ENCODE measurements at places on chromosomes 13 and 19.

DNA sequence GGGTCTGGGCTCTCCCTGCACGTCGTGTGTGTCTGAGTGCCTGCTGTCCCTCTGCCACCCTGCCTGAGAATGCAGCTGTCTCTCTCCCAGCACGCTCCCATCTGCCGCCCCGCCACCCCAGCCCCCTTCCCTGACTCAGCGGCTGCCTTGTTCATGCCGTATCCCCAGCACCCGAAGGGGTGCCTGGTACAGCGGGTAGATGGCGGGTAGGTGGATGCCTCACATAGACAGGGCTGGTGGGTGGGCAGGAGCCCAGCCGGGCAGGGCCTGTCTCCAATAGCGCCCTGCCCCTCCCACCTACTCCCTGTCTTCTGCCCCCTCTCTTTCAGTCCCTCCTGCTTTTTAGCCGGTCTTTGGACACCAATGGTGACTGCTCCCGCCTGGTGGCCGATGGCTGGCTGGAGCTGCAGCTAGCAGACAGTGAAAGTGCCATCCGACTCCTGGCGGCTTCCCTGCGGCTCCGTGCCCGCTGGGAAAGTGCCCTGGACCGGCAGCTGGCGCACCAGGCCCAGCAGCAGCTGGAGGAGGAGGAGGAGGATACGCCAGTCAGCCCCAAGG is 30.3 kb downstream of the DHX34 start:
- no peak for DNase-seq

DNA sequence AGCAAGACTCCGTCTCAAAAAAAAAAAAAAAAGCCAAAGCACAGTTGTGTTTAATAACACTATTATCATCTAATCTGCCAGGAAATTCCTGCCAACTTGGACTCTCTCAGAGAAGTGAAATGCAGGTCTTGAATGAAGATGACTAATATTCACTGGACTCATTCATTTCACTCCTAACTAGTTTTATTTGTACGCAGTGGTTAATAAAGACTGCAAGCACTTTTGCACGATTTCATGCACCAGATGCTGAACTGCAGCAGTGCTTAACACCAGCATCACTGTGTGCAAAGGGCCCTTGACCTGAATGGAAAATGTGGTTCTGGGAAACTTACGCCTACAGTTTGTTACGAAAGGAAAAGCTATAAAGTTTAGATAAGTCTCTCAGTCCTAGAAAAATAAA is 63.3 kb downstream of the DHRS12 start:
- no peak for DNase-seq

DNA sequence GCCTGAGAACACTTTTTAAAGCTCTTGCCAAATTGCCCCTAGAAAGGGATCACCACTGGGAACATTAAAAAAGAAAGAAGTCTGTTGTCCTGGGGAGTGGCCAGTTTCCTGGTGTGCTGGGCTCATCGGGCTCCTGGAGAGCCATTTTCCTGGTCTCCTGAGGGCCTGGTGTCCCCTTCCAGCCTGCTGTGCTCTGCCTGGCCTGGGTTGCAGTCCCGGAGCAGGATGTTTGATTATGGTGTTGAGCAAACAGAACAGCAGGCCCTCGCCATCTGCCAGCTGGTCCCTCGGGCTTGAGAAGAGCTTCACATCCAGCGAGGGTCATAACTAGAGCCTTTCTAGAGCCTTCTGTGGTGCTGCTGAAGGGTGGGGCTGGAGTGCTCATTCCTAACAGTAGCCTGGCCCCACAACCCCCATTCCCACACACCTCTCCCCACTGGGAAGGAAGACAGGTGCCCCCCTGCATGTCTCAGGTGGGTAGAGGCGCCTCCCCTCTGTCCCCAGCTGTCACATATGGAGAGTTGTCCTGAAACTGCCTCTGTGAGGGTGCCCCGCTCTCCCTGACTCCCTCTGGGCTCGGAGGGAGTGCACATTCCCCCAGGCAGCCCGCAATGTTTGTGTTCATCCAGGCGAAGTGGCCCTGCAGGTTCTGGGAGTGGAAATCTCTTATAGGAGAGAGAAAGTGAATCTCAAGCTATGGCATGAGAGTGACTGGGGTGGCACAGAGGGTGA is 151.1 kb downstream of the SIPA1L3 start:
- DNase-seq: no peak

GRCh38 chr19:41937525-41938468 is 9.5 kb upstream of the ERFL start:
- DNase-seq: no peak

DNA sequence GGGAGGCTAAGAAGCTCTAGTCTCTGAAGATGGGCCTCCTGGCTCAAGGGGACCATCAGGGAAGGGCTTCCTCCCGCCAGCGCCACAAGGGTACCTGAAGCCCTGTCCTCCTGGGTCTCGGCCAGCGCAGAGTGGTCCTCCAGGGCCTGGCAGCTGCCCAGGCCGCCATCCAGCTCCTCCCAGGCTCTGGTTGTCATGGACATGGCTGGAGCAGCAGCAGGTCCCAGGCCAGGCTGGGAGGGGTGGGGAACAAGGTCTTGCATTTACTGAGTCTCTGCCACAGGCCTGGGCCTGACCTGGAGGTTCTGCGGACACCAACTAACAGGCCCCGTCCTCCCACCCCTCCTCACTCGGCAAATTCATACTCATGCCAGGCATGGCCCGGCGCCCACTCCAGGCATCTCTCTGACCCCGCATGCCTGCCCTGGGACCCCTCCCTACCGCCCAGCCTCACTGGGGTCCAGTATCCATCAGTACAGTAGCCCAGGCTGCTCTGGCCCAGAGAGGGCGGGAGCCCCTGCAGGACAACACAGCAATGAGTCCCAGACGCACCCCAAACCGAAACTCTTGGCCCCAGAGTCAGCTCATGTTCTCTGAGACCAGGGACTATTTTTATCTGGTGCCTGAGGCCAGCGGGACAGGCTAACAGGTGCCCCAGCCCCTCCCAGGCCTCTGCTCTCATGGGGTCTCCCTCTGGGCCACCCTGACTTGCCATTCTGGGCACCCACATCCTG is 938 bp downstream of the JSRP1 start:
- DNase-seq: no peak

DNA sequence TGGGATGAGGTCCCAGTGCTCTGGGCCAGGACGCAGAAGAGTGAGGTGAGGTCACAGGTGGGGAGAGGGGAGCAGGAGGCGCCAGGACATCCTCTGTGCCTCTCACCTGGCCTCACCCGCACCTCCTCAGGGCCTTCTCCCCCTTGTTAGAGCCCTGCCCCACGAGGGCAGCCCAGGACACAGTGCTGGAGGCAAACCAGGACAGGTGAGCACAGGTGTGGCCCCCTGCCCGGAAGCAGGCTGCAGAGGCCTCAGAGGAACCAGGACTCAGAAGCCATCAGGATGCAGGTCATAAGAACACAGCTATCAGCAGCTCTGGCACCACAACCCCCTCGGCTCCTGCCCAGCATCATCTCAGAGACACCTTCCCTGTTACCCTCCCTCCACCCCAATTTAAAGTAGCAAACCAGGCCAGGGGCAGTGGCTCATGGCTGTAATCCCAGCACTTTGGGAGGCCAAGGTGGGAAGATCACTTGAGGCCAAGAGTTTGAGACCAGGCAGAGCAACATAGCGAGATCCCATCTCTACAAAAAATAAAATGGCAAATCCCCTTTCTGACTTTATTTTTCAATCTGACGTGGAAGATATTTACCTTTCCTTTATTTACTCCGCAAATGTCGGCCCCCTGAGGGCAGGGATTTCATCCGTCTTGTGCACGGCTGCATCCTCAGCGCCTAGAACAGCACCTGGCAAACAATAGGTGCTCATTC is at the start of gene CEACAM16:
Gene CEACAM16, plus strand, starts transcription at position 660 of the 710 bp plus-strand sequence. CDS start 2,306 bp downstream, outside the sequence.
- no peak for DNase-seq

GRCh38 chr13:84131249-84131648 is 249.0 kb upstream of the SLITRK1 start:
- DNase-seq: no peak

GRCh38 chr13:98254513-98254912 is 77.4 kb upstream of the RNF113B start:
- DNase-seq: no peak

- DNase-seq: no peak
Observed at GRCh38 chr13:80149736-80150135, 191.2 kb downstream of the SPRY2 start.

DNA sequence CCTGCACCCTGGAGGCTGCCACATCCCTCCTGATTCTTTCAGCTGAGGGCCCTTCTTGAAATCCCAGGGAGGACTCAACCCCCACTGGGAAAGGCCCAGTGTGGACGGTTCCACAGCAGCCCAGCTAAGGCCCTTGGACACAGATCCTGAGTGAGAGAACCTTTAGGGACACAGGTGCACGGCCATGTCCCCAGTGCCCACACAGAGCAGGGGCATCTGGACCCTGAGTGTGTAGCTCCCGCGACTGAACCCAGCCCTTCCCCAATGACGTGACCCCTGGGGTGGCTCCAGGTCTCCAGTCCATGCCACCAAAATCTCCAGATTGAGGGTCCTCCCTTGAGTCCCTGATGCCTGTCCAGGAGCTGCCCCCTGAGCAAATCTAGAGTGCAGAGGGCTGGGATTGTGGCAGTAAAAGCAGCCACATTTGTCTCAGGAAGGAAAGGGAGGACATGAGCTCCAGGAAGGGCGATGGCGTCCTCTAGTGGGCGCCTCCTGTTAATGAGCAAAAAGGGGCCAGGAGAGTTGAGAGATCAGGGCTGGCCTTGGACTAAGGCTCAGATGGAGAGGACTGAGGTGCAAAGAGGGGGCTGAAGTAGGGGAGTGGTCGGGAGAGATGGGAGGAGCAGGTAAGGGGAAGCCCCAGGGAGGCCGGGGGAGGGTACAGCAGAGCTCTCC is 6.9 kb upstream of the CEACAM5 start:
- peak; percentile 12 for DNase-seq

GRCh38 chr19:39077323-39077722 is 6.8 kb upstream of the ACP7 start:
- DNase-seq: no peak

- no peak for DNase-seq
Observed at GRCh38 chr13:84925443-84925842, 873.8 kb downstream of the SLITRK6 start.

Data from stimulated activated CD4-positive, alpha-beta T cell treated with anti-CD3 and anti-CD28 coated beads, Interleukin-15, amount 100 ng/mL, for 24 hours (primary cell).